Esophagus mucosa (tissue), 1 donor: ENCODE measurements at places on chromosomes 16 and 17.

- peak; percentile 9 for ATAC-seq
These were observed 573 bp upstream of the CDK10 start for GRCh38 chr16:89685916-89686315.

DNA sequence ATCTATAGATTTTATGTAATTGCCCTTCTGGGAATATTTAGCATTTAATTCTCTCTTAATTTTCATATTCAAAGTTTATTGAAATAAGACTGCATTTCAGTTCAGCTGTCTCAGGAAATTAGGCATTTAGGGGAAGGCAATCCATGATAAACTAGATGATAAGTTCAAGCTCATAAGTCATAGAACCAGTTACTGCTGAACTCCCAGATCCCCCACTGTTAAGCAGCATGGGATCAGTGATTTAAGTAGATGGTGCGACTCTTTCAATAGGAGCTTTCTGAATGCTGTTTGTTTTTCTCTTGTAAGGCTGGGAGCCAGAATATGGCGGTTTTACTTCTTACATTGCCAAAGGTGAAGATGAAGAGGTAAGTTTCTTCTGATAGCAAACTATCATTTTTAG is 23.8 kb downstream of the OGFOD1 start:
- ATAC-seq, result no peak

DNA sequence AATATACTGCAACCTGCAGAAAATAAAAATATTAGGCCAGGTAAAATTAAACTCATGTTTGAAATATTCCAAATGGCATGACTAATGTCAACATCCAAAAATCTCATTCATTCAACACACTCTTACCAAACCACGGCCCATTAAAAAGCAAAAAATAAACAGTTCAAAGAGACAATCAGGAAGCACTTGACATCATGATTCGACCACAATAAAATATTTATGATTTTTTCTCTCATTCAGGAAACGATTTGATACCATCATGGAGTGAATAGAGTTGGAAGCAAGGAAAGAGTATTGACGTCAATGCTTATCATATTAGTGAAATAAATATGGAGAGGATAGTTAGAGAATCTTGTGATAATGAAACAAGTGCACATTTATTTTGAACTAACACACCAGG is 354.1 kb downstream of the KCNJ2 start:
- ATAC-seq, result no peak

DNA sequence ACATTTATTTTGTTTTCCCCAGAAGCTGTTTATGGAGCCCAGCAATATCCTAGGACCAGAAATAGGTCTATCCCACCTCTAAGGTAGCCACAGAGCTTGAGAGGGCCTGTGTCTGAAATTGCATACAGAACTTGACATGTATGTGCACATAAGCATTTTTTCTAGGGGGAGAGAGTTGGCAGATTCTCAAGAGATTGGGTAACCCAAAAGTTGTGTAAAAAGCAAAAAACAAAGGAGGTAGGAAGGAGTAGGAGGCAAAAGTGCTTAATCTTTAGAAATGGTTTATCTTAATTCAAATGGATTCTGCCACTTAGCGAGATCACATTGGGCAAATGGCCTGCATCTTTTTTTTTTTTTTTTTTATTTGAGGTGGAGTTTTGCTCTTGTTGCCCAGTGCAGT is 3.5 kb downstream of the PLK1 start:
- ATAC-seq, result no peak

- ATAC-seq, result no peak
These were observed 7.7 kb downstream of the KNOP1 start for GRCh38 chr16:19710191-19710908.

GRCh38 chr17:82490512-82491195 is 28.9 kb upstream of the FOXK2 start:
- no peak for ATAC-seq

- no peak for ATAC-seq
These were observed 29.6 kb upstream of the RNPS1 start for GRCh38 chr16:2297506-2297860.

DNA sequence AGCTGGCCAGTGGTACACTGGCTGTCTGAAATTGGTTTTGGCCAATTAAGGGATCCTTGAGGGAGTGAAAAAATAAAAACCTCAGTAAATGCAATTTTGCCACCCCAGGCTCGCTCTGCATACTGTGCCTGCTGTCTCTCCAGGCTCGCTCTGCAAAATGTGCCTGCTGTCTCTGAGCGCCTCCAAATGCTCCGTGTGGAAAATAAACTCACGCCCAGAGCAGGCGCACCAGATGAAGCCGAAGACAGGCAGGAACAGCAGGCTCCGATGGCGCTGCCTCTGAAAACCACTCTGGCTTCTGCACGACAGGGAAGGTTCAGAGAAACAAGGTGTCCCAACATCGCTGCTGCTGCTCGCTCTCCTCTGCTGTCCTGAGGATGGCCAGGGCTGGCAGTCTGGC is 29.1 kb downstream of the SNN start:
- ATAC-seq, result no peak

DNA sequence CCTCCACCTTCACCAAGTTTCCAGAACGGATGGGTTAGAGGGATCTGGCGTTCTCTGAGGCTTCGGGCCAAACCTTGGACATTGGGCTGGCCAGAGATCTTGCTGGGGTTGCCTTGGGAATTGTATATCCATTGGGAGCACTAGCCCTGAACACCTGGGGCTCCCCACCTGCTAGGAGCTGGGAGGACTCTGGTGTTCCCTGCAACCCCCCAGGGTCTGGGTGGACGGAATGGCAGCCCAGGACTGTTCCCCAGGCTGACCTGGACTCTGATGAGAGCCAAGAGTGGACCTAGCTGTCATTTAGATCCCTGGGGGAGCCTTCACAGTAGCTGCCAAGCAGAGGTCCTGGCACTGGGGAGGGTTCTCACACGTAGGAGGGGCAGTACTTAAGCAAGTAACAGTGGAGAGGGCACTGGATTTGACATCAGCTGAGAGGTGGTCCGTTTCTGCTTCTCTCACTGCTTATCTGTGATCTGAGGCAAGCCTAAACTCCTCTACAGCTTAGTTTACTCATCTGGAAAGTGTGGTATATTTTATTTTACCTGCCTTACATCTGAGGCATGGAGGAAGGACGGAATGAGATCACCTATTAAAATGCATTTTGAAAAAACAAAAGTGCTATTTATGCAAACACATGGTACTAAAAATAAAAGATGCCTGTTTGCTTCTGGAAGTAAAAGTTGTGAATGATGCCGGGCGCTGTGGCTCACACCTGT is 11.7 kb downstream of the SOCS3 start:
- ATAC-seq, result no peak

DNA sequence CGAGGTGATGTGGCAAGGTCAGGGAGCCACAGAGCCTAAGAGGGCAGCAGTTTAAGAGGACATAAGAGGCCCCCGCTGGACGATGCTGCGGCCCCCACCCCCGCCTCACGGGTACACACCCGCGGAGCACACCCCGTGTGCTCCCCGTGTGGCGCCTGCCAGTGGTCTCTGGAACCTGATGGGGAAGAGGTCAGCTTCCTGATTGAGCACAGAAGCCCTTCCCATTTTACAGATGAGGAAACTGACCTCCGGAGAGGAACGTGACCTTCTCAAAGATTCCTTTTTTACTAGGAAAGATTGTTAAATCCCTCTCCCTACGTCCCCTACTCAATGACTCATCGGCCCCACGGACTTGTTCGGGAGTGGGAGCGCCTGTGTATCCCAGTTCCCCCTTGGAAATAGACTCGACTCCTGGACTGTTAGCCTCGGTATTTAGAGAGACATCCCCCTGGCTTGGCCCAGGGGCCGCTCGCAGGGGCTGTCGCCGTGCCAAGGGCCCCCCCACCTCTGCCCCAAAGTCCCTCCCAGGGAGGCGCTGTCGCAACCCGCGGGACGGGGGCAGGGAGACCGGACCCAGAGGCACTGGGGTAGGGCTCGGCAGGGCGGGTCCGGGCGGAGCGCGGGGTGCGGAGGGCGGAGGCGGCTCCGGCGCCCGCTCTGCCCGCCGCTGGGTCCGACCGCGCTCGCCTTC is at the start of gene ABCC3:
ABCC3 (plus strand) TSS at position 658 of the 691 bp plus-strand sequence. CDS start 56 bp downstream, outside the sequence.
- peak; percentile 65 for ATAC-seq

DNA sequence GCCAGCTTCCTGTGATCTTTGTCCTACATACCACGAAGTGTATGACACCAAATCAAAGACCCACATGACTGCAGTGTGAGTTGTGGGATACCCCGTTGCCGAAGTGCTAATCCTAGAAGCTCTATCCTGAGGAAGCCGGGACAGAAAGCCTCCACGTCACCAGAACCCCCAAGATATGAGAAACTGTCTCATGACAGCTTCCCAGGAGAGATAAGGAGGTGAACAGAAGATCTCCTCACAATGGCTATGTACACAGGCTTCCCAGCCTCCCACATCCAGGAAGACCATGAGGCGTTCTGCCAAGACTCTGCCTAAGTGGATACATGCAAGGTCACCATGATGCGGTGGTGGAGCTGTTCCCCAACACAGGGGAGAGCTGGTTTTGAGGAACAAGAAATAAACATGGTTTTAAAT is 37.1 kb downstream of the TRIM25 start:
- ATAC-seq, result no peak

GRCh38 chr16:6864671-6865070 is 468.0 kb upstream of the RBFOX1 start:
- no peak for ATAC-seq
